Activated CD4-positive, alpha-beta T cell treated with anti-CD3 and anti-CD28 coated beads, Interleukin-2, amount 50 U/mL, for 48 hours (primary cell): ENCODE measurements at places on chromosomes 1 and 21.
A peak's percentile ranks its signal among the peaks of the same experiment; 100 is the strongest.

DNA sequence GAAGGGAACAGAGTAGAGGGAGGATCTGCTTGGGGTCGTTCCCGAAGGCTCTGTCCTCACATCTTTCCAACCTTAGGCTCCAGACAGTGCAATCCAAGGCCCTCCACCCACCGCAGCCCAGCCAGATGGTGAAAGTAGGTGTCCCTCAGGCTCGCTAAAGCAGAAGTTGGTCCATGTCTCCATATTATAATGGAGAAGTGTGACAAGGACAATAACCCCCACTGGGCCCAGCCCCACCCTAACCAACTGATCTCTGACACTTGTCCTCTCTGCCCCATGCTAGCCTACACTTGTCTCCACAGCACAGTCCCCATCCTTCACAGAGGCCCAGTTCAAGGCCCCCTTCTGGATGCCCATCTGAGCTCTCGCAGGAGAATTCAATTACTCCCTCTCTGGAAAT is 48.7 kb downstream of the DMAP1 start:
- no peak for DNase-seq

GRCh38 chr1:114719424-114719787 is 2.8 kb upstream of the NRAS start:
- no peak for DNase-seq

- peak; percentile 21 for DNase-seq
Measured at GRCh38 chr1:65393347-65393746, 27.1 kb upstream of the LEPR start.

- DNase-seq: no peak
Measured at GRCh38 chr1:112063781-112064728, 74.6 kb upstream of the KCND3 start.
